H7 (cell line): ENCODE measurements at places on chromosomes 5 and 9. TPM values are rescaled to one million over a fixed set of nuclear protein-coding genes. Genes with fewer than 3 reads are reported as not detected.

GRCh38 chr5:11903614-11904264 is 507 bp downstream of the CTNND2 start:
- peak; percentile 81 for DNase-seq

DNA sequence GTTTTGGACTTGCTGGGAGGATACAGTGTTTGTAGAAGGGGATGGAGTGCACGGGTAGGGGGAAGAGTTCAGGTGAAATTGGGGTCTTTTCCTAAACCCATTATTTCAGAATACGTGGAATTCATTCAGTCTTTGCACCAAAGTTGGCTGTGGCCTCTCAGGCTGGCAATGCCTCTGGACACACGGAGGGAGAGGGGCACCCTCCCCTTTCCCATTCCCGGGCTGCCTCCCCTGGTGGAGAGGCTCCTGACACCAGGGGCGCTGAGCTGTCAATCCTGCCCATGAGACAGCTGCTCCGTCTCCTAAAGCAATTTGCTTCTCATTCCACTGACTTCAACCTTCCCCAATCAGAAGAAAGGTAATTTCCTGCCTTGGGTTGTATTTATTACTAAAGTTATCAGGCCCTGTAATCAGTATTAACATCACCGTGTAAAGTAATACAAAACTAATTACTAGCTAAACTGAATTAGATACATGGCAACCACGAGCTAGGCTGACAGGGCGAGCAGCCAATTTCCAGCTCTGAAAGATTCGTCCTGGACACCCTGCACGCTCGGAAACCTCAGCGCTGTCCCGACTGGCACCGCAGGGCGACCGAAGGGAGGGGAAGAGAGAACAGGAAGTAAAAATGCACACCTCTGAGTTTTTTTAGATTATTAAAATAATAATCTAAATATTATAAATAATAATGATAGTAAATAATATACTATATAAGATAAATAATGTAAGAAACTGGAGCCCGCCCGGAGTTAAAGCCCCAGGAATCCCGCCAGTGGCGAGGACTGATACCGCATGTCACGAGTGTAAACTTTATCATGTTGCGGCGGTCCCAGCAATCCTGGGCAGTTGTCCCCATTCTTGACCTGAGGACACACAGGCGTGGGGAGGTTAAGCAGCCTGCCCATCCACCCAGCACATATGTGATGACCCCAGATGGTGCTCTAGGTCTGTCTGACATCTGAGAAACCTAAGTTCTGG is 6.9 kb upstream of the OLFM1 start:
- no peak for DNase-seq

GRCh38 chr5:170541146-170541769 is 37.4 kb downstream of the KCNIP1 start:
- DNase-seq = no peak

DNA sequence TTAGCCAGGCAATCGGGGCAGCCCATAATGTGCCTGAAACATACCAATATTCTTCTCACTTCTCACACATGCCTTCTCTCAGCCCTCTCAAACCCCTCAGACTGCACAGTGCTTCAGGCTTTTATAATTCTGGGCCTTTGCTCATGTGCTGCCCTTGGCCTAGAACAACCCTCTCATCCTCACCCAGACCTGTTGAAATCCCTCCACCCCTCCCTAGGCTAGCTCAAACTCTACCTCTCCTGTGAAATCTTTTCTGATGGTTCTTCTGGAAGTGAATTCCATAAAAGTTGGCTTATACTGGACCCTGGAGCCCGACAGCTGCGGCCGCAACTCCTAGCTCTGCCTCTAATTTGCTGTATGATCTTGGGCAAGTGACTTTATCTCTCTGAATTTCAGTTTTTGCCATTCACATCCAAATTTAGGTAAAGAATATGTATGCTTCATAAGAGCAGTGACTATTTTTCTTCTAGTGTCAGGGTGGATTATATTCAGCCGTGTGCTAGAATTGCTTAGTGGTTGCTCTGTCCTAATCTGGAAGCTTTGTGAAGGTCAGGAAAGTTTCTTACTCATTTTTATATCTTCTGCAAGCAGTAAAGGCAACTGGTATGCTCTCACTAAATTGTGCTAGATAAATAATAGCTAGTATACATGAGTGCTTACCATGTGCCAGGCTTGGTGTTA is 221.4 kb downstream of the MAPKAP1 start:
- no peak for DNase-seq

- peak; percentile 1 for DNase-seq
These were observed 7.3 kb downstream of the DNAJB5 start for GRCh38 chr9:34996905-34997279.

- DNase-seq = no peak
These were observed 884.5 kb downstream of the TLE1 start for GRCh38 chr9:80804873-80805272.

- no peak for DNase-seq
These were observed 97.6 kb downstream of the MED27 start for GRCh38 chr9:131982102-131982501.

- peak; percentile 59 for DNase-seq
These were observed 43.0 kb downstream of the STRBP start for GRCh38 chr9:123225374-123225813.

DNA sequence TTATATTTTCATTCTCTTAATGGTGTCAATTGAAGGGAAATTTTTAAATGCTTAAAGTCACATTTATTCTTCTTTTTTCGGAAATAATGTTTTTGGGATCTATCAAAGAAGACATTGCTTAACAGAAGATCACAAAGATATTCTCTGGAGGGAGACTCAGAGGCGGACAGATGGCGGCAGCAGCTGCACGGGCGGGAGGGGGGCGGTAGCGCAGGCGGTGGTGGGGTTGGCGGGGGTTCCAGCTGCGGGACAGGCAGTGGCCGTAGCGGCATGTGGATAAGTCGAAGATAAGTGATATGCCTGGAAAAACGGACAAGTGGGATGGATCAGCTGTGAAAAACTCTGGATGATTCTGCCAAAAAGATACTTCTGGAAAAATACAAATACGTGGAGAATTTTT is 31.6 kb upstream of the ZDHHC11B start:
- no peak for DNase-seq

DNA sequence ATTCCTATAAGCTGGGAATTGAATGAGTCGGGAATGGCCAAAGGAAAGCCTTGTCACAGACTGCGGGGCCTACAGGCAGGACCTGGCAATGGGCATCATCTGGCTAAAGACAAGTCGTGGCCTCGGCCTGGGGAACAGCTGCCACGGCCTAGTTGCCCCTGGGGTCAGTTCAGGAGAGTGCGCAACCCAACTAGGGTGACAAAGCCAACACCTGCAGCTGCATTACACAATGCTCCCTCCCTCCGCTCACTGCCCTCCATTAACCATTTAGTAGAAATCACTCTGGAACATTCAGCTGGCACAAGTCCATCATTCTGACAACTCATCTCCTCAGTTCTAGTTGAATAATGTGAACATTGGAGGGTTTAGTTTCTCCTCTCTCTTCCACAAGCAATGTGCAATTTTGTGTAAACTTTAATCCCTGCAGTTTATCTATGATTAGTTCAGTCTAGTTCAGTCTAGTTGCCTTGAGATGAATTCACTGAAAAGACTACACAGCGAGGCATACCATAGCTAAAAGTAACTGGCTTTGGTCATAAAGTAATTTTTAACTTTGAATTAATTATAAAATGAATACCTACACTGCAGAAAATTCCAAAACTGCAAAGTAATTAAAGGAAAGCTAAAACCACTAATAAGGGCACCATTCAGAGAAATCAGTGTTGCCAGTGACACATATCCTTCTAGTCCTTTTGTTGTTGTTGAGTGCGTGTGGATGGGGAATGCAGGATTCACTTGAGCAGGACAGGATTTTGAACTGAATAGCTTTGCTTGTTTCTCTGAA is 5.1 kb downstream of the GLDC start:
- DNase-seq = no peak

DNA sequence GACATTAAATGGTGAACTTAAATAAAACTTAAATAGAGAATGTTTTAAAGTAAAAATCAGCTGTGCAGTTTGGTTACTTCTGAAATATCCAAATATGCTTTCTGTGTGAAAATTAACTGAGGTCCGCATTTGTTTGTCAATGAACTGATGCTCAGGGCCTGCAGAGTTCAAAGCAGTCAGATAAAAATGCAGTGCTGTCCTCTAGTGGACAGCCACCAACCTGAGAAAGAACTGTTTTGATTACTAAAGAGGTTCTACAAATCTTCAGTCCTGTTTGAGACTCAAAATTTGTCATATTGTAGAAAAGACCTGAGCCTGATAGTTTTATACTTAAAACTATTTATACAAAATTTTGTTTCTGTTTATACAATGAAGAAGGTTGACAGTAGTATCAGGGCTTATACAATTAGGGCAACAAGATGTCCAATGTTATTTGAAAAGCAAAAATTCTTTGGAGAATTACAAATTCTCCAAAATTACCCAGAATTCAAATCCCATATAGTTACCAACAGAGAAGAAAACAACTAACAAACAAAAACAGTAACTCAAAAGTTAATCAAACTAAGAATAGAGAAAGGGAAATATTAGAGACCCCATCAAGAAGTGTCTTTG is 232.3 kb upstream of the TBCA start:
- no peak for DNase-seq

GRCh38 chr9:89440548-89440947 is 57.4 kb downstream of the SEMA4D start:
- no peak for DNase-seq

DNA sequence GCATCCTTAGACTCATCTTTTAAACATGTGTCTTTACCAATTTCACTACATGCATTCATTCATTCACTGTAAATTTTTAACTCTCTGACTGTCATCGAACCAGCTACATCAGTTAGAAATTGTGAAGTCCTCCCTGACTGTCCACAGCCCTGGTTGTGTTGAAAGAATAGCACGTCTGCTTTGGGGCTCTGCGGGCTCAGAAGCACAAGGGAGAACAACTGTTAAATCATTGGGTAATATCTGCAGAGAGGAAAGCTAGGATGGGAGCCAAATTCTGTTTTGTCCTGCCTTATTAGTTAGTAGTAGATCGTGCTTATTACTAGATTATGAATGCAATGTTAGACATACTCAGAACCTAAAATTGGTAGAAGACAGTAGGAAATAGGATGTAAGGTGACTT is 26.3 kb upstream of the FAM120AOS start:
- no peak for DNase-seq

The SH3PXD2B gene
- total RNA-seq = 36.7 and 47.7 TPM in 2 replicates

The CARD9 gene
- total RNA-seq = 0.15 and 0.28 TPM in 2 replicates

The CREBRF gene
- 8.7 and 18.1 TPM in 2 replicates for total RNA-seq

The PCDHB5 gene
- total RNA-seq = 0.07 TPM in 2 replicates
